ENCODE measurements at places on chromosomes 1 and 21. TPM values are rescaled to one million over a fixed set of nuclear protein-coding genes. Genes with fewer than 3 reads are reported as not detected.
A peak's percentile ranks its signal among the peaks of the same experiment; 100 is the strongest.

Gene SPRR4
- not detected for total RNA-seq

Gene SPRR1A
- total RNA-seq: not detected

Gene ADGRL2
- total RNA-seq: not detected

Gene COL24A1
- 0.20 TPM for total RNA-seq

Gene CYP4X1
- total RNA-seq: not detected

Gene CASQ1
- not detected for total RNA-seq

Gene ADCY10
- 0.42 TPM for total RNA-seq

Gene SERPINC1
- total RNA-seq: not detected

DNA sequence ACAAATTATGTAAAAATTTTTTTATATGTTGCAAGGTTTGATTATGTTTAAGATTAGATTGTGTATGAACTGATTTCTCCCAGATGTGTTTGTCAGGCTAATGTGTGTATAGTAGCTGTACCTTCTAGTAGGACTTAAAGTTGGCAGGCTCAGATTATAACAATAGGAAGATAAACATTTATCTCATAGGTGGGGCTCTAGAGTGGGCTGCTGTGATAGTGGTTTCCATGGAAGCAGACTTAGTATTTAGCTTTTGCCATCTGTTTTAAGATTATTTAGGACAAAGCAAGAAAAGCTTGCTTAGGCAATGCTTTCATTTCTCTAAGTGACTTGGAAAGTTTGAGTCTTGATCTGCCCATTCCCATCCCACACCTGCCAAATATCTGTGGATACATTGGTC is 187.7 kb upstream of the CACYBP start:
- no peak overlapping the region for H3K4me3 ChIP-seq
- H3K4me1 ChIP-seq: peaks cover 4% of the 10 kb centered on the region
- DNase-seq: no peak

- H3K4me3 ChIP-seq: no peak overlapping the region
- no peaks in the 10 kb centered on the region for H3K4me1 ChIP-seq
- no peak for DNase-seq
- no peak overlapping the region for H3K27ac ChIP-seq
These were observed 659.6 kb downstream of the MATN1 start for GRCh38 chr1:30063621-30064280.

DNA sequence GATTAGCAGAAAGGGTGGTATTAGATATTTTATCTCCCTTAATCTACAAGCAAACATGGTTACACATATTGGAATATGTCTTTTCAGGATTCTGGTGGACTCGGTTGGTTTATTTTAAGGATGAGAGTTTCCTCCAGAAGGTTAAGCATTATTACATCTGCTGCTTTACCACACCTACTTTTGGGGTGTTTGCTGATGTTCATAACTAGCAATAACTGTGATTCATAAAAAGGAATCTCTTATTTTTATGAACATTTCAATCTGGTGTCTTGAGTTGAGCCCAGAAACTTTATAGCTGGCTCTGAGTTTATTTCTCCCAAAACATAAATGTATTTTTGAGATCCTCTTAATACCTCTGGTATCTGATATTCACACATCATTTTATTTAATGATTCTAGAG is 82.7 kb downstream of the LRRC8D start:
- no peaks in the 10 kb centered on the region for H3K27me3 ChIP-seq
- DNase-seq: no peak
- peaks cover 3% of the 10 kb centered on the region for H3K36me3 ChIP-seq
- H3K4me3 ChIP-seq: no peak overlapping the region

- no peaks in the 10 kb centered on the region for H3K4me1 ChIP-seq
- DNase-seq: no peak
- no peak overlapping the region for H3K27ac ChIP-seq
- no peaks in the 10 kb centered on the region for H3K27me3 ChIP-seq
- H3K36me3 ChIP-seq: no peaks in the 10 kb centered on the region
These were observed 330.1 kb downstream of the PLPP3 start for GRCh38 chr1:56249234-56249633.

- H3K27ac ChIP-seq: no peak overlapping the region
- no peaks in the 10 kb centered on the region for H3K4me1 ChIP-seq
- no peak for DNase-seq
- no peaks in the 10 kb centered on the region for H3K27me3 ChIP-seq
- no peaks in the 10 kb centered on the region for H3K36me3 ChIP-seq
- no peak overlapping the region for H3K4me3 ChIP-seq
These were observed 1.4 kb downstream of the GPR37L1 start for GRCh38 chr1:202124142-202124541.

DNA sequence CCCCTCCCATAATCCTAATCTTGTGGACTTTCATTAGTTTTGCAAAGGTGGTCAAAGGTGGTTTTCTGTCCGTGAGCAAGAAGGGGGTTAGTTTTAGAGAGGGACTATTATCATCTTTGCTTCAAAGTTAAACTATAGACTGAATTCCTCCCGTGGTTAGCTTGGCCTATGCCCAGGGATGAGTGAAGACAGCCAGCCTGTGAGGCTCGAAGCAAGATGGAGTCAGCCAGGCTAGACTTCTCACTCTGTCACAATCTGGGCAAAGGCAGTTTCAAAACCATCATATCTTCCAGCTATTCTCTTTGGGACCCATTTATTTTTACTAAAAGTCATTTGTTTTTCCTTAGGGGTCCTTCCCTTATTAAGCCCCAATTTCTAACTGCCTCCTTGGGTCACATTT is 12.9 kb upstream of the ENO1 start:
- no peaks in the 10 kb centered on the region for H3K4me1 ChIP-seq
- H3K4me3 ChIP-seq: no peak overlapping the region
- no peak overlapping the region for H3K27ac ChIP-seq
- peaks cover 2% of the 10 kb centered on the region for H3K27me3 ChIP-seq
- no peaks in the 10 kb centered on the region for H3K36me3 ChIP-seq

DNA sequence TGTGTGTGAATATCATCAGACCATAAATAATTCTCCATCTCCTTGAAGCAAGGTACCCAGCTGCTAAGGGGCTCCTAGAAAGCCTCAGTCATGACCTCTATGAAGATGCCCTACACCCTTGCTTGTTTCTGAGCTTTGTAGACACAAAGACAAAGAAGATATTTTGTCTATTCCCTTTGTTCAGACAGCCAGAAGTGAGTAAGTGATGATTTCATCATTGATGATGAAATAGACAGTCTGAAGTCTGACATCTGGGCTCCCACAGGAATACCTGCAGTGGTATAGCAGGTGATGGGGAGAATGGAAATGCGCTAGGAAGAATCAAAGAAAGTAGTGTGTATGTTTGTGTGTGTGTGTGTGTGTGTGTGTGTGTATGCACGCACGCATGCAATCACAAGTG is 82.2 kb upstream of the DPT start:
- no peaks in the 10 kb centered on the region for H3K27me3 ChIP-seq
- no peak overlapping the region for H3K4me3 ChIP-seq
- H3K27ac ChIP-seq: no peak overlapping the region
- no peaks in the 10 kb centered on the region for H3K4me1 ChIP-seq
- no peaks in the 10 kb centered on the region for H3K36me3 ChIP-seq

DNA sequence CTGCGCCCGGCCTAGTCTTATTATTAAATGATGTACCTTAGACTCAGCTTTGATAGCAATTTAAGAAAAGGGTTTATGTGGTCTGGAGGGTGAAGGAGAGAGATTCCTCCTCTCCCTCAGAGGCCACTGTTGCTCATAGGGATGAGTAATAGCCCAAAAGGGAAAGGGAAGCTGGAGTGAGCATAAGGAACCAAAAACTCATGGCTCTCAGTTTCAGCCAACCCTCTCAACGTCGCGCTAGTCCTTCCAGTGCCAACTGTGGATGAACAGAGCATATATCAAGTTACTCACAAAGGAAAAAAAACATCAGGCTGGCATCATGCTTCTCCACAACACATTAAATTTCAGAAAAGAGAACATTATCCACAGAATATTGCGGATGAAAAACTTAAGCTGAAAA is 8.3 kb upstream of the GPR89B start:
- H3K4me1 ChIP-seq: no peaks in the 10 kb centered on the region
- DNase-seq: no peak
- H3K36me3 ChIP-seq: no peaks in the 10 kb centered on the region
- H3K27ac ChIP-seq: no peak overlapping the region
- no peaks in the 10 kb centered on the region for H3K27me3 ChIP-seq

GRCh38 chr21:15408089-15408488 is 321.7 kb upstream of the USP25 start:
- DNase-seq: no peak
- no peaks in the 10 kb centered on the region for H3K27me3 ChIP-seq
- H3K4me1 ChIP-seq: no peaks in the 10 kb centered on the region
- no peak overlapping the region for H3K27ac ChIP-seq

- no peaks in the 10 kb centered on the region for H3K27me3 ChIP-seq
- no peak overlapping the region for H3K4me3 ChIP-seq
- H3K4me1 ChIP-seq: no peaks in the 10 kb centered on the region
- no peak overlapping the region for H3K27ac ChIP-seq
These were observed 367.5 kb upstream of the C1orf174 start for GRCh38 chr1:4267381-4268261.

GRCh38 chr1:248748211-248748610 is 7.3 kb downstream of the LYPD8 start:
- no peak for DNase-seq
- peaks cover 3% of the 10 kb centered on the region for H3K4me1 ChIP-seq
- H3K4me3 ChIP-seq: no peak overlapping the region
- H3K36me3 ChIP-seq: no peaks in the 10 kb centered on the region
- no peak overlapping the region for H3K27ac ChIP-seq
- H3K27me3 ChIP-seq: no peaks in the 10 kb centered on the region

- no peaks in the 10 kb centered on the region for H3K27me3 ChIP-seq
- DNase-seq: peak; percentile 54
- H3K4me1 ChIP-seq: peaks cover 16% of the 10 kb centered on the region
- peak overlapping the region; percentile 59 for H3K27ac ChIP-seq
- no peaks in the 10 kb centered on the region for H3K36me3 ChIP-seq
These were observed 13.9 kb upstream of the LY9 start for GRCh38 chr1:160781914-160782689.
